Activated CD4-positive, alpha-beta T cell treated with anti-CD3 and anti-CD28 coated beads for 24 hours (primary cell): ENCODE measurements at places on chromosomes 1 and 21.

DNA sequence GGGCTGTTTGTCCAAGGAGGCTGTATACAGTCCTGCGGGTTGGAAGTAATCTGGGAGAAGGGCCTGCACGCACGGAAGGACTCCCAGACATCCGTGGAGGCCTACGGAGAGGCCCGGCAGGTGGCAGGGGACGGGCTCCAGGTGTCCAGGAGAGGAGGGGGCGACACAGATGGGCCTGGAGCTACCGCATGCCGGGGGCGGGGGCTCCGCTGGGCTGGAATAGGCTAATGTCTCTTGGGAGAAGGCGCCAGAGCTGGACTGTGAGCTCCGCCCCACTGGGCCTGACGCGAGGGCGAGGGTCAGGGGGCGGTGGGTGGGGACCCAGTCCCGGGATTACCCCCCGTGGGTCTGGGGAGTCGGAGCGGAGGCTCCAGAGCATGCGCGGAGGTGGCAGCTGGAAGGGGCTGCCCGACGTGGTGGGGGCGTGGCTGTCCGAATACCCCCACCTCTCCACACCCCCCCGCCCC is 659 bp downstream of the AGO1 start:
- peak; percentile 38 for DNase-seq

DNA sequence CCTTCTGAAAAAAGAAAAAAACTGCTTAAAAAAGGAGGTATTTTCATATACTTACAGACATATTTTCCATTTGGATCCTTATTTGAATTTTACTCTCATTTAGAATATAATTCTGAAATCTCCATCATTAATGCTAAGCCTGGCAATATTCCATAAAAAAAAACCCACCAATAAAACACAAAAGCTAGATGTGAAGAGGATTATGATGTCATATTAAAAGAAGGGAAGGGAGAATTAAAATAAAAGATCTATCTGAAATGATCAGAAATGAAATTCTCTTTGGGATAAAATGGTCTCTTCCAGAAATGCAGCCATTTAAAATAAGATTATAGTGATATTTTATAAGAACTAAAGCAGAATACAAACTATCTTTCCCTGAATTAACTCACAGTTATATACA is 206.7 kb upstream of the CAMK1G start:
- no peak for DNase-seq

DNA sequence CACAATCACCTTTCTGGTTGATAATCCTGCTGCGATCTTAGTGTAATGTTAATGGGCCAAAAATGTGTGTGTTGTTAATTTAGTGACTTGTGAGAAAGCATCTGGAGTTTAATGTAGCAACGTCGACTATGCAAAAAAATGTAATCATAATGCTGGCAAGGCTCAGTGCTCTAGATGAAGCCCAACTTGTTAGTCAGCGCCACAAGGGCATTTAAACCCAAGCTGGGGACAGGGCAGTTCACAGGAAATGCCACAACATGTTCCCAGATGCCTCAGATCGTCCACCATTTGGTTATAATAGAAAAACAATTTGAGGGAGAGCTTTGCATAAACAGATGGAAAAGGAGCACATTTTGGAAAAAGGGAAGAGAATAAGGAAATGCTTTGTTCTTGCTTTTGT is 585.4 kb upstream of the PLXNA2 start:
- DNase-seq, result no peak

- DNase-seq, result no peak
Observed at GRCh38 chr1:35030756-35031446, 844 bp downstream of the ZMYM6 start.

GRCh38 chr1:154141240-154141639 is 13.6 kb downstream of the NUP210L start:
- DNase-seq, result no peak

- DNase-seq, result no peak
Observed at GRCh38 chr1:226148121-226148648, 38.4 kb downstream of the ACBD3 start.

GRCh38 chr1:21547876-21548275 is 38.7 kb downstream of the ALPL start:
- DNase-seq, result no peak

- DNase-seq, result no peak
Observed at GRCh38 chr21:30238168-30238567, 22.3 kb upstream of the CLDN8 start.

- no peak for DNase-seq
Observed at GRCh38 chr1:154867841-154868605, 2.1 kb downstream of the KCNN3 start.

- no peak for DNase-seq
Observed at GRCh38 chr1:207073906-207074820, 14.5 kb upstream of the C4BPB start.

DNA sequence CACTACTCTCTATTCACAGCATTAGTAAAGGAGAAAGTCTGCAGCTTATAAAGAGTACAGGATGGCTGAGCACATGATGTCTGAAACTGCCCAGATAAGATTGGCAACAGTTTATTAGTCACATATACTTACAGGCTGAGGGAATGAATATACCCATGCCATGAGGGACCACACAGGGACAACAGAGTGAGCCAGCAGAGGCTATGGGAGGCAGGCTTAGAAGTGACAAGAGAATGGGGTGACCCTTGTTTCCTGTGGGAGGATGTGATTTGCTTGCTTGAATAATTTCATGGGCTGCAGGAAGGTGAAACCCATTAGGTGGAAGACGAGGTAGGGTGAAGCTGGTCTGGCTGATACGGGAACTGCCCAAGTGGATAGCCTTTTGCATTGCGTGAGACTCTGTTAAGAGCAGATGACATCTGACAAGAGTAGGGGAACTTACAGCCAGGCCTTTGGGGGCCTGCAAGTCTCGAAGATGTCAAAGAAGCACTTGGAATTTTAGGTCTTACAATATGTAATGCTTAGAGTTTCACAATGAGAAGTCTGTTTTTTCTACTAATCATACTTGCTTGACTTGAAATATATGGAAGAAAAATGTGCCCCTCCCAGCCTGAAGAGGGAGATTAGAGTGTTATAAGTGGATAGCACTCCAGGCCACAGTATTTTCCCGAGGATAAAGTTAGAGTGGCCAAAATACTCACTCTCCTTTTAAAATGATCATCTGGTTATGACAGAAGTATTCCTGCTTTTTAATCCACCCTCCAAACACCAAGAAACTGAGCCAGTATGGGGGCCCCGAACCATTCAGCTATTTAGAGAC is 34.6 kb upstream of the TNFSF4 start:
- DNase-seq, result no peak

DNA sequence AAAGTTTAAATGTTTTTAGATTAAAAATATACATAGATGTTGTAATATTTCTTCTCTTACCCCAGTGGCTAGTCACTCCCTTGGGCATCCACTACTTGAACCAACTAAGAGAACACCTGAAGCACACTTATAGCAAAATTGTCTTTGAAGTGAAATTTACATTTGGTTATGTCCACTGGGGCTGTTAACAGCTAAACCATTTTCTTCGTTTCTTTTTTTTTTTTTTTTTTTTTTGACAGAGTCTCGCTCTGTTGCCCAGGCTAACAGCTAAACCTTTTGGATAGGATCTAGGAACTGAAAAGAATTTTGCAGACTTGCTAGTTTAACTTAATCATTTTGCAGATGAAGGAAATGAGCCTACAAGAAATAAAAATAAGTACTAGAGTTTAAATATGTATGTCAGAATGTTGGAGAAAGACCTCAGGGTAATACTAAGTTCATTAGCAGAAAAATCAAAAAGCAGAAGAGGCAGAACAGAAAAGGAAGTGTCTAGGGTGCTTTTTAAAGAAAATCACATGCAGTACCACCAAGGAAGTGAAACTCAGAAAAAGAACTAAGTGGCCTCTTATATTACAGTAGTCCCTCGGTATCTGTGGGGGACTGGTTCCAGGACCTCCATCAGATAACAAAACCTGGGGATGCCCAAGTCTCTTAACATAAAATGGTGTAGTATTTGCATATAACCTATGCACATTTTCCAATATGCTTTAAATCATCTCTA is 11.8 kb downstream of the DRAM2 start:
- DNase-seq, result no peak

DNA sequence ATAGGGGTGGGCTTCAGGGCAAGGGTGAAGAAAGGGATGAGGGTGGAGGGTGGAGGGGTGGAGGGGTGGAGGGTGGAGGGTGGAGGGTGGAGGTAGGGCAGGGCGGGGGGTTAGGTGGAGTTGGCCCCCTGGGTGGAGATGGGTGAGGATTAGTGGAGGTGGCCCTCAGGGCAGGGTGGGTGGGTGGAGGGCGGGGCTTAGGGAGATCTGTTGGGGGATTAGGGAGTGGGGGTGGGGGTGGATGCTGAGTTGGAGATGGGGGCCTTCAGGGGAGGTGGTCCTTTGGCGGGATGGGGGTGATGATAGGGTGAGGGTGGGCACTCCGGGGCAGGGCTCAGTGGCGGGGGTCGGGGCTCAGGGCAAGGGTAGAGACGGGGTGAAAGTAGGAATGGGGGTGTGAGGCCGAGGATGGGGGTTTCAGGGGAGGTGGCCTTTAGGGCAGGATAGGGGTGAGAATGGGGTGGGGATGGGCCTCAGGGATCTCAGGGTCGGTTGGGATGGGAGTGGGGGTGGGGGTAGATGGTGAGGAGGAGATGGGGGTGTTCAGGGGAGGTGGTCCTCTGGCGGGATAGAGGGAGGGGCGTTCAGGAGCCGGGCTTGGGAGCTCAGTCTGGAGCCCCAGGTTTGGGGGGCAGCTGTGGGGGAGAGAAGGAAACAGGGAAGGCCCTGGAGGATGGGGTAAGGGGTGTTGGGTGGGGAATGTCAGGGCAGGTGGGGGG is 800 bp upstream of the DNMT3L start:
- no peak for DNase-seq

DNA sequence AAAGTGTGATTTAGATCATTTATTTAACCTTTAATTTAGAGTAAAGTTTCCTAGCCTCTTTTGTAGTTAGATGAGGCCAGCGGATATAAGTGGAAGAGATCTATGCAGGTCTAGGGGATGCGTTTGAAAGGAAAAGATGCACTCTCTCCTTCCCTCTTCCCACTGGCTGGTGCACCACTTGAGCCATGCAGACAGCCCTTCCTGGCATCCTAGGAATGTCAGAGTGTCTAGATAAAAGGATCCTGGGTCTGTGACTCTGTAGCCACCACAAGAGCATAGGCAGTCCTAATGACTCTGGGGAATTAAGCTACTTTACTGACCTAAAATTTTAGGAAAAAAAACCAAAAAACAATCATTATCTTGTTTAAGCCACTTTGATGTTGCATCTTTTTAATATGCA is 16.0 kb upstream of the STUM start:
- DNase-seq, result no peak

DNA sequence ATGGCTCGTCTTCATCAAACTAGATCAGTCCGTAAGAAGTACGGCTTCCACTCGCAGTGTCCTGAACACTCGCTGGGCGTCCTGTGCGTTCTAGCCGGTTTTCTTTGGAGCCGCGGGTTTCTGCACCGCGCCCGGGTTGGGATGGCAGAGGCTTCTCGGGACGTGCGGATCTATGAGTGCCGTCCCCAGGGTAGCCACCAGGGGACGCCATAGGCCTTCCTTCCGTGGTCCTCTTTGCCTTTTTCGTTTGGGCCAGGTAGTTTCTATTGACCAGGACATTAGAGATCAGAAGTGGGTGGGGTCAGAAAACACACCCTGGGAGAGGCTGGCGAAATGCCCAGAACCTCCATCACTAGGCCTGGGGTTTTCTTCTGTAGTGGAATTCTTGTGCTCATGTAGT is 273.8 kb downstream of the FAM72C start:
- peak; percentile 30 for DNase-seq

GRCh38 chr1:50368179-50369007 is 54.9 kb downstream of the DMRTA2 start:
- DNase-seq, result peak; percentile 13

GRCh38 chr21:27134516-27134915 is 167.6 kb upstream of the ADAMTS5 start:
- no peak for DNase-seq

- DNase-seq, result no peak
Observed at GRCh38 chr1:67874501-67875111, 41.3 kb upstream of the GNG12 start.

GRCh38 chr1:31364561-31365250 is 8.2 kb downstream of the FABP3 start:
- no peak for DNase-seq

DNA sequence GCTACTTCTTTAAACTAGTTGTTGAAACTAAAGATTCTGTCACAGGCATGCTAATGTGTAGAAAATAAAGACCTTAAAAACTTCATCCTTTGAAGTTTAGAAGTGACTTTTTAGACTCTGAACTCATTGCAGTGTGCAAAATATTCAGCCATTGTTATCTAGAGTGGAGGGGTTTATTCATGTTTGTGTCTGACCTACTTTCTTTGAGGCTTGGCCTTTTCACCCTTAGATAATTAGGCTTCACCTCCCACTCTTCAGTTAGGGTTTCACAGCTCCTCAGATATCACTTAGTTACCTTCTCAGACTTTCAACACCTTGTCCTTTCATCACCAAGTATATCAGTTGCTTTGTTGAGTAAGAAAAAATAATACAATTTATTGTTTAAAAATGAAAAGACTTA is 75.9 kb downstream of the IVNS1ABP start:
- no peak for DNase-seq

- DNase-seq, result peak; percentile 43
Observed at GRCh38 chr1:165828103-165828668, 772 bp downstream of the UCK2 start.

GRCh38 chr21:22363504-22363903 is 1365.3 kb downstream of the NCAM2 start:
- DNase-seq, result no peak

DNA sequence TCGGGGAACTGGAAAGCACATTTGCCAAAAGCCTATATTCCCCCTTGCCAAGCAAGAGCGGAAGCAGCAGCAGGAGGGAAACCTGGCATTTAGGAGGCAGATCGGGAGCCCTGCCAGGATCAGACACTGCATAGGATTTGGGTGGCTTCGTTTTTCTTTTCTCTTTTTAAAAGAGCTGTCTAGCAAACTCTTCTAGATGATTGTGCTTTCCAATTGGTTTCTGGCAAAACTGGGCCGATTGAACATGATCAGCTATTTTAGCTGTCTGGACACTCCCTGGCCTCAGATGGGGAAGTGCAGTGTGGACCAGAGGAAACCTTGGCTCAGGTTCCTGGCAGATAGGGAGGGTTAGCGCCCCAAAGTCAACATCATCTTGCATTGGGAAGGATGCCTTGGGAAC is 414.0 kb upstream of the KAZN start:
- no peak for DNase-seq

- no peak for DNase-seq
Observed at GRCh38 chr1:22841860-22842281, 130.8 kb downstream of the LACTBL1 start.

GRCh38 chr1:184373155-184373554 is 13.7 kb upstream of the C1orf21 start:
- DNase-seq, result no peak

DNA sequence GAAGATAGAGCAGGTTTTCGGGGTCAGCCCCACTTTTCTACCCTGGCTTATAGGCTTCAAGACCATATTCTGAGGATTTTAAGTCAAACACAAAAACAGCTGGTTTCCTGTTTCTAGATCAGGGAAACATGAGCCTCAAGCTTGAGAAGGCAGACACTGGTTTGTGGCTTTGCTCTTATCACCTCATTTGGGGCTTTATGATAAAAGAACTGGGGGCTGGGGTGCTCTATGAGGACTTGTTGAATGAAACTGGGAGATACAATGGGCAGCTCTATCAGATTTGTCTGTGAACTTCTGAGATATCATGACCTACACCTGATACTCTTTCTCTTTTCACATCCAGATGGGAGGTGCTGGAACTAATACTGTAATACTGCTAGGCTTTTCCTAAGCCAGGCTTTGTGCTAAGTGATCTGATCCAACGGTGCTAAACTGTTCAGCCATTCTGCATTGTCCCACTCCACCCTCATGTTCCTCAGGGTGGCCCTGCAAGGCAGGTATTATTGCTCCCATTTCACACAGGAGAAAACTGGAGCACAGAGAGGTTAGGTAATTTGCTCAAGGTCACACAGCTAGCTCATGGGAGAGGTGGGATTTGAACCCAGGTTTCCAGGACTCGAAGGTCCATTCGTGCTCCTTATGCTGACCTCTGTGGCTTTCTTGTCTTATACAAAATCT is 6.6 kb downstream of the AJAP1 start:
- no peak for DNase-seq
